MCF 10A (cell line): ENCODE measurements at places on chromosomes 1 and 21.

GRCh38 chr21:14889080-14889810, 175.6 kb downstream of the NRIP1 start:
- DNase-seq: peak; percentile 84

- DNase-seq: peak; percentile 98
Measured at GRCh38 chr1:31701091-31701736, 2.6 kb downstream of the COL16A1 start.

DNA sequence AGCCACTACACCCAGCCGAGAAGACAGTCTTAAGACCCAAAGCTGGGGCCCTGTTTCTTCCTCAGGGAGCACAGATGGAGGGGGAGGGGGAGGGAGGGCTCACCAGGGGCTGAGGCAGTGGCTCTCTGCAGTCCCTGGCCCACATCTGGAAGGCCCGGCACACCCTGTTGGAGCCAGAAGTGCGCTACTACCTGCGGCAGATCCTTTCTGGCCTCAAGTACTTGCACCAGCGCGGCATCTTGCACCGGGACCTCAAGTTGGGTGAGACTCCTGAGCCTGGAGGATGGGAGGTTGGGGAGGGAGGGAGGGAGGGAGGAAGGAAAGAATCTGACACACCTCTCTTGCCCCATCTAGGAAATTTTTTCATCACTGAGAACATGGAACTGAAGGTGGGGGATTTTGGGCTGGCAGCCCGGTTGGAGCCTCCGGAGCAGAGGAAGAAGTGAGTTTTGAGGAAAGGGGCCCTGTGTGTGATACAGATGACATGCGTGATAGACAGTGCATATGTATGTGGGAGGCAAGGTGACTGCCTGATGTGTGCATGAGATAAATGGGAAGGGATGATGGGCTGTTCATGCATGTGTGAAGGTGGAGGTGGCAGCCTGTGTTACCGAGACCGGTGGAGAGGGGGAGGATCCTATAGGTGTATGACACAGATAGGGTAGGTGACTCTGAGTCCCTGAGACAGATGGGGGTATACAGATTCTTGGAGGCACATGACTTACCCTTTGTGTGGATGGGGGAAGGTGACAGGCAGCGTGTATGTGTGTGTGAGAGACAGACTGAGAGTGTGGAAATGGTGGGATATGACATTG, 1.5 kb downstream of the PLK3 start:
- DNase-seq: peak; percentile 76

GRCh38 chr1:66728021-66728420, 24.2 kb upstream of the DYNLT5 start:
- no peak for DNase-seq

- DNase-seq: no peak
Measured at GRCh38 chr1:234639961-234640360, 30.0 kb upstream of the IRF2BP2 start.
